ENCODE measurements at places on chromosomes 7 and 10. TPM values are rescaled to one million over a fixed set of nuclear protein-coding genes. Genes with fewer than 3 reads are reported as not detected.

Gene GRM8
- total RNA-seq, result not detected

Gene SLC26A4
- 0.27 TPM for total RNA-seq

Gene GDF2
- total RNA-seq, result not detected

Gene TUBAL3
- total RNA-seq, result not detected

Gene MAT1A
- total RNA-seq, result not detected

Gene GIMAP1
- 23.3 TPM for total RNA-seq

Gene PPP1R3C
- total RNA-seq, result not detected

Gene GSTO2
- 1.4 TPM for total RNA-seq

GRCh38 chr10:12055732-12056131 lies 13.0 kb upstream of the DHTKD1 start:
- H3K4me1 ChIP-seq, result no peaks in the 10 kb centered on the region
- H3K27me3 ChIP-seq, result no peaks in the 10 kb centered on the region
- no peak overlapping the region for H3K27ac ChIP-seq
- H3K4me3 ChIP-seq, result no peak overlapping the region

- peaks cover 14% of the 10 kb centered on the region for H3K27me3 ChIP-seq
- peaks cover 5% of the 10 kb centered on the region for H3K4me1 ChIP-seq
- H3K27ac ChIP-seq, result no peak overlapping the region
- no peak overlapping the region for H3K4me3 ChIP-seq
- H3K36me3 ChIP-seq, result no peaks in the 10 kb centered on the region
These were observed 1.9 kb downstream of the TET1 start for GRCh38 chr10:68561865-68562649.

- no peaks in the 10 kb centered on the region for H3K36me3 ChIP-seq
- H3K4me3 ChIP-seq, result peak within 1 kb of the TSS; percentile 37
- H3K4me1 ChIP-seq, result no peaks in the 10 kb centered on the region
- H3K27me3 ChIP-seq, result peaks cover 10% of the 10 kb centered on the region
- H3K27ac ChIP-seq, result no peak within 1 kb of the TSS
- DNase-seq, result no peak
These were observed at the start of gene ALOX5 for GRCh38 chr10:45373576-45374349. ALOX5 (plus strand) TSS chr10:45374216; CDS start chr10:45374280, 64 bp downstream.

DNA sequence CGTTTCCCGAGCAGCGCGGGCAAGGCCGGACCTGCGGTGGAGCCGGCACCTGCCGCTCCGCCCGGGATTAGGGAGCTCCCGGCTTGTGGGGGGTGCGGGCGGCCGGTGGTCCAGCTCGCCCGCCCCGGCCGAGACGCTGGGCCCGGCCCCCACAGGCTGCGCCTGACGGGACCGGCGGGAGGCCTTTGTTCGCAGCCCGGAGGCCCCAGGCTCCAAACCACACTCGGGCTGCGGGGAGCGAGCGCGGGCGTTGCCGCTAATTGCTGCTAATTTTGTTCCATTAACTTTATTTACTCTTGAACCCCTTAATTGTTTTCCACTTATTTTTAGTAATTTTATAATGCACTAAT lies 9.6 kb downstream of the UNCX start:
- H3K27me3 ChIP-seq, result peaks cover 36% of the 10 kb centered on the region
- DNase-seq, result no peak
- H3K4me1 ChIP-seq, result no peaks in the 10 kb centered on the region
- no peak overlapping the region for H3K27ac ChIP-seq

DNA sequence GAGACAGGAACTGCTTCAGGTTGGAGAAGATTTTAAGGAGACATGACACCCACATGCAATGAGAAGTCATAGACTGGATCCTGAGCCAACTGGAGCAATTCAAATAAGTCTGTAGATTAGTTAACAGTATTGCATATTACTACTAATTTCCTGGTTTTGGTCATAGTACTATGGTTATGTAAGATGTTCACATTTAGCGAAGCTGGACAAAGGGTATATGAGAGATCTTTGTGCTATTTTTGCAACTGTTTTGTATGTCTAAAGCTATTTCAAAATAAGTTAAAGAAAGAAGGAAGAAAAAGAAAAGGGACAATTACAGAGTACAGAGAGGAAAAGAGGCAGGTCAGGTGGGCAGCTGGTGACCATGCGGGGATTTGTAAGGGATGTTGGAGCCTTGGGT lies 116.5 kb upstream of the SVIL start:
- H3K36me3 ChIP-seq, result no peaks in the 10 kb centered on the region
- H3K27ac ChIP-seq, result no peak overlapping the region

DNA sequence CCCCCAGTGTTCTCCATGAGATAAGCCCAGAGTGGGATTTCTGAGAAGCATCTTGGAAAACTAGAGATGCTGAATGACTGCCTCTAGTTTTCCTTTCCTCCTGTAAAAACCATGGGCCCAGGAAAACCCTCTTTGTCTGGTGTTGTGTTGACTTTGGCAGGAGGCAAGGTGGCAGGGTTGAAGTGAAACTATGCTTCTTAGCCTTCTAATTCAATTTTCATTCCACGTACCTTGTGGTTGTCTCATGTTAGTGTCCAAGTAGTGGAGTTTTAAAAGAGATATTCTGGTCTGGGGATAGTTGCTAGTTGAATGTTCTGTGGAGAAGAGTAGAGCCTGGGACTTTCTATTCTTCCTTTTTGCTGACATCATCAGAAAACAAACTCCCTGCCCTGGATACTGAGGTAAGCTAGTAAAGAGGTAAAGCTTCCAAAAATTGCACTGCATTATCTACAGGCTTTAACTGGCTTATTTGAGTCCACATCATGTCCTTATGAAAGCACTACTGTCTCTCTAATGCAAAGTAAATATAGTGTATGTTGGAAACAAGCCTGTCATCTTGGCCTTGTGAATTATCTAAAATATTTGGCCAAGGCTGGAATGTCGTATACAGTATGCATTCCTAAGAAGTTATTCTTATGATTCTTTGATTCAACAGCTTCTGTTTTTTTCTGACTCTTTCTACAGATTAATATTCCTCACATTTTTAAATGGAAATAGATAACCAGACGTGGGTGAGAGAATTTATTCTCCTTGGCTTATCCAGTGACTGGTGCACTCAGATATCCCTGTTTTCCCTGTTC lies at the start of gene OR2F2:
Gene OR2F2 (plus strand): TSS at position 708 of the 800 bp plus-strand sequence. CDS start 0 bp downstream, at position 708.
- no peaks in the 10 kb centered on the region for H3K4me1 ChIP-seq
- DNase-seq, result no peak
- H3K27me3 ChIP-seq, result no peaks in the 10 kb centered on the region
- no peaks in the 10 kb centered on the region for H3K36me3 ChIP-seq
- no peak within 1 kb of the TSS for H3K4me3 ChIP-seq
- no peak within 1 kb of the TSS for H3K27ac ChIP-seq

- no peaks in the 10 kb centered on the region for H3K27me3 ChIP-seq
- DNase-seq, result peak; percentile 72
- H3K27ac ChIP-seq, result peak overlapping the region; percentile 69
- H3K4me3 ChIP-seq, result peak overlapping the region; percentile 52
- H3K36me3 ChIP-seq, result no peaks in the 10 kb centered on the region
These were observed 239.6 kb downstream of the DNAJB6 start for GRCh38 chr7:157576415-157576814.

DNA sequence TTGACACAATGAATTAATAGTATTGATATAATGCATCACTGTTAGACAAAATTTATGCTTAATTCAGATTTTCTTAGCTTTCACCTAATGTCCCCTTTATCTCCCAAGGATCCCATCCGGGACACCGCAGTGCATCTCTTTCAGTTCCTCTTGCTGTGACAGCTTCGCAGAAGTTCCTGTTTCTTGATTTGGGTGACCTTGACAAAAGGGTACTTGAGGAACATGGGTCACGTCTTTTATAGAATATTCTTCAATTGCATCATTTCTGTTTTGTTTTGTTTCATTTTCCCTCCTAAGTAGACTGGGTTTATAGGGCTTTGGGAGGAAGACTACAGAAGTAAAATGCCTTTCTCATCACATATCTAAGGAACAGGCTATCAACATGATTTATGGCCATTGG lies 453.2 kb downstream of the DPP6 start:
- no peak overlapping the region for H3K27ac ChIP-seq
- no peaks in the 10 kb centered on the region for H3K36me3 ChIP-seq
- H3K4me3 ChIP-seq, result no peak overlapping the region
- H3K27me3 ChIP-seq, result no peaks in the 10 kb centered on the region
- DNase-seq, result no peak
- no peaks in the 10 kb centered on the region for H3K4me1 ChIP-seq

GRCh38 chr10:80132299-80133139 lies at the start of gene PLAC9:
PLAC9 (plus strand) TSS chr10:80132730; CDS start chr10:80132763, 33 bp downstream.
- no peaks in the 10 kb centered on the region for H3K36me3 ChIP-seq
- H3K27ac ChIP-seq, result no peak within 1 kb of the TSS
- no peak within 1 kb of the TSS for H3K4me3 ChIP-seq
- no peak for DNase-seq

GRCh38 chr7:23472956-23473843 lies 2.9 kb upstream of the IGF2BP3 start:
- no peaks in the 10 kb centered on the region for H3K36me3 ChIP-seq
- H3K27ac ChIP-seq, result no peak overlapping the region
- peaks cover 32% of the 10 kb centered on the region for H3K4me1 ChIP-seq

- H3K27ac ChIP-seq, result no peak overlapping the region
- H3K36me3 ChIP-seq, result no peaks in the 10 kb centered on the region
- no peak overlapping the region for H3K4me3 ChIP-seq
- H3K4me1 ChIP-seq, result no peaks in the 10 kb centered on the region
- no peak for DNase-seq
- H3K27me3 ChIP-seq, result no peaks in the 10 kb centered on the region
These were observed 99.1 kb downstream of the PLCE1 start for GRCh38 chr10:94092848-94093247.

GRCh38 chr10:92914478-92915325 lies 66.4 kb downstream of the EXOC6 start:
- DNase-seq, result peak; percentile 47
- H3K27ac ChIP-seq, result no peak overlapping the region
- H3K27me3 ChIP-seq, result no peaks in the 10 kb centered on the region
- no peaks in the 10 kb centered on the region for H3K4me1 ChIP-seq
- H3K36me3 ChIP-seq, result no peaks in the 10 kb centered on the region

DNA sequence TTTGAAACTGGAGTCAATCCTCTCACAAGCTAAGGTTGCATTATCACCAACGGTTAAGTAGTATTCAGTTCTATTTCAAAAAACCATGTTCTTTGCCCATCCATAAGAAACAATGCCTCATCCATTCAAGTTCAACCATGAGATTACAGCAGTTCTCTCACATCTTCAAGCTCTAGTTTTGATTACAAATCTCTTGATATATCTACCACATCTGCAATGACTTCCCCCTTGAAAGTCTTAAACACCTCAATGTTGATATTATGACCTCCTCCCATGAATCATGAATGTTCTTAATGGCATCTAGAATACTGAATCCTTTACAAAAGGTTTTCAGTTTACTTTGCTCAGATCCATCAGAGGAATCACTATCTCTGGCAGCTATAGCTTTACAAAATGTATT lies 81.8 kb downstream of the JMJD1C start:
- peaks cover 3% of the 10 kb centered on the region for H3K36me3 ChIP-seq
- H3K27ac ChIP-seq, result no peak overlapping the region
- H3K4me1 ChIP-seq, result peaks cover 19% of the 10 kb centered on the region
- no peak overlapping the region for H3K4me3 ChIP-seq
- no peaks in the 10 kb centered on the region for H3K27me3 ChIP-seq

DNA sequence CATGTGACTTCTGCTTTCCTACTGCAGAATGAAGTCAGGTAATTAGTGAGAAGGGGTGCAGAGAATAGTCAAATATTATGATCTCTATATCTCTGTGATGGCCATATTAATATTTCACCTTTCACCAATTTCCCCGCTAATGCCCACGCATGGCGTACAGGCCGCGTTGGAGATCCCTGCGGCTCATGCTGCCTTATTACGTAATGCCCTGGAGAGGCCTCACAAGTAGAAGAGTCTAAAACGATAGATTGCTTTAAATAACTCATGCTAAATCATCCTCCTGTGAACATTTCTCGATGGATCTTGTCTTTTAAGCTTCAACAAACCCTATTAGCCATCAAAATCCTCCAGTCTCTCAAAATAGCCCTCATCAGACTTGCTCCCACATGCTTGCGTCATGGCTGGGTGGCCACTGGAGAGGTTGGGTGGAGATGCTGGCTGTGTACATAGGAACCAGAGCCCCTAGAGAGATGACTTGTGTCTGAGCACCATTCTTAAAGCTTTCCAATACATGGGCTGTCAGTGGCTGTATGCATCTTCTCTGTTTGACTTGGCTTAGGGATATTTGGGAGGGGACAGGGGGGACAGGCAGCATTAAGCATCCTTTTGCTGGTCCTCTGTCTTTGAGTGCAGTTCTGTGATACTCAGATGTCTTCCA lies 79.5 kb upstream of the INSYN2A start:
- no peak overlapping the region for H3K4me3 ChIP-seq
- no peaks in the 10 kb centered on the region for H3K4me1 ChIP-seq
- no peaks in the 10 kb centered on the region for H3K36me3 ChIP-seq
- H3K27ac ChIP-seq, result no peak overlapping the region
- no peak for DNase-seq

- H3K27ac ChIP-seq, result no peak overlapping the region
- H3K36me3 ChIP-seq, result no peaks in the 10 kb centered on the region
- H3K27me3 ChIP-seq, result no peaks in the 10 kb centered on the region
These were observed 261.0 kb upstream of the KLF6 start for GRCh38 chr10:4046030-4046429.

DNA sequence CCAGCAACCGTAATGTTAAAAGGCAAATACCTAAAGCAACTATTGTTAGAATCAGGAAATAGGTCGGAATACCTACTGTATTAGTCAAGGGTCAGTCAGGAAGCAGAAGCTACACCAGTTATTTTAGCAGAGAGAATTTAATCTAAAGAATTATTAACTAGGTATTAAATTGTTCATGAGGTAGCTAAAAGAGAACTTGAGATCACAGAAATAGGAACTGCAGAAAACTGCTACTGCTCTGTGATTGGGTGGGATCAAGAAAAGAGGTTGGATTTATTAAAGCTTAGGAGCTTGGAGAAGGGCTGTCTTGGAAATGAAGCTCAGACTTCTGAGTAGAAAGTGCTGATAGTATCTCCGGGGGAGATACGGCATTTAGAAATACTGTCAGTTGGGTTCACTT lies 20.0 kb upstream of the ZNF438 start:
- no peaks in the 10 kb centered on the region for H3K36me3 ChIP-seq
- no peaks in the 10 kb centered on the region for H3K27me3 ChIP-seq
- H3K4me1 ChIP-seq, result no peaks in the 10 kb centered on the region
- no peak overlapping the region for H3K27ac ChIP-seq

- no peaks in the 10 kb centered on the region for H3K4me1 ChIP-seq
- H3K27me3 ChIP-seq, result no peaks in the 10 kb centered on the region
- H3K36me3 ChIP-seq, result no peaks in the 10 kb centered on the region
- DNase-seq, result no peak
- H3K4me3 ChIP-seq, result no peak overlapping the region
These were observed 341.2 kb downstream of the PTPRN2 start for GRCh38 chr7:158246272-158246959.

All from naive thymus-derived CD4-positive, alpha-beta T cell (primary cell).